Smooth muscle cell of the brain vasculature (primary cell): ENCODE measurements at places on chromosomes 12 and 14.

GRCh38 chr14:75249958-75250336 lies 28.7 kb upstream of the FOS start:
- DNase-seq: no peak

DNA sequence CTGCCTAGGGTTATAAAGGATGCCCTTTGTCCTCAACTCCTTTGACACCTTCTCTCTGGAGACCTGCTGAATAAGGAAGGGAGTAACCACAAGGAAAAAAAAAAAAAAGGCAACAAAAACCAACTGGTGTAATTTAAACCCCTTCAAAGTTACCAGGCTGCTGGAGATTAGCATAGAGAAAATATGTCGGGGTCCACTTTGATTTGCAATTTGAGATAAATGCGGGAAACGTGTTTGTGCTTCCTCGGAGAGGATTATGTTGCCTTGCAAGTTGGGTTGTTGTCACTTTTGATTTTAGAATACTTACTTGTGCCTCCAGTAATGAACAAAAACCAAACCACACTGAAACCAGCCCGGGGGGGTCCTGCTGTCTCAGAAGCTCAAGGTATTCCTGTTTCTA lies 200.2 kb upstream of the MYL2 start:
- DNase-seq: no peak

DNA sequence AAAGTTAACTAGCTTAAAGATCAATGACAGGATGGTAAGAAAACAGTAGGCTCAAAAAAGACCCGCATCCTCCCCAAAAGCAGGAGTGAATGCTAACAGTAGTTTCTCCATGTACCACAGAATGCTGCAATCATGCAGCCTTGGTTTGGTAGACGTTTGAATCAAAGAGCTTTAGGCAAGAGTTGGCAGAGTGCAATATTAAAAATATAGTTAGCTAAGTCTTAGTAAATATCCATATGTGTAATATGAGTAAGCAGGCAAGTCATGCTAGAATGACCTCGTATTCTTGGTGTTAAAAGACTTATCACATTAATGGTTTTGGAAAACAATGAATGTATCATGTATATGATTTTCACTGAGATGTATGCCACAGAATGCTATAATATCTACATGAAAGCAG lies 18.8 kb upstream of the KLRF1 start:
- DNase-seq: no peak

GRCh38 chr12:77504466-77504865 lies 326.2 kb upstream of the NAV3 start:
- DNase-seq: no peak

DNA sequence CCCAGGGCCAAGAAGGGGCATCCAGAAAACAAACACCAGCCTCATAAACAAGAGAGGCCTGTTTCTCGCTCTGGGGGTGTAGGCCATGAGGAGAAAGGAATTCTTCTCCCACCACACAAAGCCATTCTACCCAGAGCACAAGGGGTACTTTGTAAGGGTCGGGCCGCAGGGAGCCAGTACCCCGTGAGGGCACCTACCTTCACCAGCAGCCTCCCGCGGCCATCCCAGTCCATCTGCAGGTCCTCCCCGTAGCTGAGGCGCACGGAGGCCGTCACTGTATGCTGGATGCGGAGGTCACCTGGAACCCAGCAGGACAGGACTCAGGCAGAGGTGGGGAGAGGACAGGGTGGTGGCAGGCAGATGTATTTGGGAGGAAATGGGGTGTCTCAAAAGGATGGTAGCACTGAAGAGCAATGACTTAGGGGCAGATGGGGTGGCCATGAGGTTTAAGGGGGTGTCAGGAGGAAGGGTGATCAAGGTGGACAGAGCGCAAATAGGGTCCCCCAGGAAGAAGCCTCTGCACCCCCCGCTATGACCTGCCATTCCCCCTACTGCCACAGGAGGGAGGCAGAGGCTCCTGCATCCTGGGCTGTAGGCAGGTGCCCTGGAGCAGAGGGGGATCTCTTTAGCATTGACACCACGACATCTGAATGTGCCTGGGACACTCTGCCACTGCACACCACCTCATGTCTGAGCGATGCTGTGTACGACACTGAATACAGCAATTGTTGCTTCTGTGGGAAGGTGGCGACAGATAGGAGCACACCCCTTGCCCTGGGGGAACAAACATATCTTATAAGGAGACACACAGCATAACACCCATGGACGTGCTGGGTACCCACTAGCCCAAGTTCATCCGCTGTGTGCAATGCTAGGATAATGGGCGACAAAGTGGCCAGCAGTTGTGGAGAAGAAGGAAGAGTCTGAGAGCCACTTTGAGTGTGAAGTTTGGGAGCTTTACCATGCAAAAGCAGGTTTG lies 61.4 kb downstream of the VWF start:
- DNase-seq: no peak

DNA sequence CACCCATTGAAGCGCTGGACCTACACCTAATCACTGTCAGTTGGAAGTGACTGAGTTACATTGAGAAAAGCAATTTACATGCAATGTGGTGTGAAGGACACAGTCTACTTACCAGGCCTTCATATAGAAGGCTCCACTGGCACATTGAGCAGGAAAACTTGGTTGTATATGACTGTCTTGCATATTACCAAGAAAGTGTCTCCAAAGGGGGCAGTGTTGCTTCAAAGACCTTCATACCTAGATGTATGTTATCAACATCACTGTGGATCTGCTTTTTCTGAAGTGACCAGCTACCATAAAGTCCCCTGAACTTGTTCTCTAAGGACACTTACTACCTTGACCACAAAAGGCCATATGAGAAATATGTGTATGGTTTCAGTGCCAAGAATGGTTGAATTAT lies 64.1 kb downstream of the NELL2 start:
- no peak for DNase-seq

DNA sequence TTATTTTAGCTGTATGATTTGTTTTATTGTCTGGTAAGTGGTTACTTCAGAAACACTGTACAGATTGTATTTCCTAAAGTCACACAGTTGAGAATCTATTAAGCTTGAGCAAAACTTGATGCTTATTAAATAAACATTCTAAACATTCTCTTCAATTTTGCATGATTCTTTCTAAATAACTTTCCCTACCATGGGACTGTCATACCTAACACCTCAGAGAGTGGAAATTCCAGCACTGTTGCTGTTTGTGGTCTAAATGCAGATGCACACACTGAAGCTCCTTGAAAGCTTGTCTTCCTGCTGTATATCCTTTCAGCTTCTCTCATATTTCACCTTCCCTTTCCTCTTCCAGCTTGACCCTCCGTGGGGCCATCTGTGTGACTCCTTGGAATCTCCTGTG lies 392.0 kb downstream of the LRIG3 start:
- no peak for DNase-seq

DNA sequence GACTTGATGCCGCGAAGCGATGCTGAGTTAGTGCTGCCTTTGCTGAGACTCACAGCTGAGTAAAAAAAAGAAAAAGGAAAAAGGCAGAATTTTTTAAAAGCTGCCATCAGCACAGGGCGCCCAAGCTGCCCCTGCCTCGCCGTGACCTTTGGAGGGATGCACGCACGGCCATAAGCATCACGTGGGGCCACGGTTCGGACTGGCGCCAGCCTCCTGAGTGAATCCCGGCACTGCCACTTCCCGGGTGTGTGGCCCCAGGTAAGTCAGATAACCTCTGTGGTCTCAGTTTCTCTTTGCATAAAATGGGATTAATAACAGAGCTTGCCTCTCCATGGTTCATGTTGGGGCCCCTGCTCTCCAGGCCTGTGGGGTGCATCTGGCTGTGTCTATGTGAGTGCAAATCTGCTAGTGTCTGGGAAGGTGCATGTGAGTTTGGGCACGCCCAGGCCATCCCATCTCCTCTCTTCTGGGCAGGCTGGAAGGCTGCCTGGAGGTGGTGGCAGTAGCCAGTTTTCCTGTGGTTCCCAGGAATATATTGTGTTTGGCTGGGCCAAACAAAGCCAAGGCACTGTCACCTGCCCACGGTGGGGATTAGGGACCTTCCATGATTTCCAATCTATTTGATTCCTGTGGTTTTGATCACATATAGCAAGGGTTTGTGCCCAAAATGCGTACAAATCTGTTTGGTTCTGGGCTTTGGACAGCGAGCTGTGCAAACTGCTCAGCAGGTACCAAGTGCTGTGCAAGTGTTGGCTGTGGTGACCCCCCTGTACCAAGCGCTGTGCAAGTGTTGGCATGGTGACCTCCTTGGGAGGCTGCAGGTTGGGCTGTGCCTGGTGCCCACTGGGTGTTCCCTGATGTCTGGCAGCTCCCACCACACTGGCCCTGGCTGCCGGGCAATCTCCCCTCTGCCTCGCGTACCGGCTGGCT lies 43.5 kb upstream of the NCOR2 start:
- no peak for DNase-seq

- DNase-seq: no peak
These were observed 2.3 kb upstream of the ESPL1 start for GRCh38 chr12:53265783-53266182.

- no peak for DNase-seq
These were observed 52.7 kb downstream of the PPM1A start for GRCh38 chr14:60301685-60302084.

DNA sequence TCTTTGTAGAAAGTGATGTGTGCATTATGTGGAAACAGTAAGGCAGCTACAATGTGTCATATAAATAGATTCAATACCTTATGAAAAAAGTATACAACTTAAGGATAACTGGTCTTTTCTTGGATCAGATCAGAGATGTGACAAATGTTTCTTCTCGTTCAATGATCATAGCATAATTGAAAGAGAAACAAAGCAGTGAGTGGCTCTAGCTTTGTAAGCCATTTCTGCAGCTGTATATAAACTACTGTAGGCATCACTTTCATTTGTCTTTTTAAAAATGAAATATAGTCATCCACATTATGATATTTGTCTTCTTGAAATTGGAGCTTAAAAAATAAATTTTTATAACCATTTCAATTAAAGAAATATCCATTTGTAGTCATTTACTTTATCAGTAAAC lies 63.8 kb upstream of the LMO3 start:
- no peak for DNase-seq

DNA sequence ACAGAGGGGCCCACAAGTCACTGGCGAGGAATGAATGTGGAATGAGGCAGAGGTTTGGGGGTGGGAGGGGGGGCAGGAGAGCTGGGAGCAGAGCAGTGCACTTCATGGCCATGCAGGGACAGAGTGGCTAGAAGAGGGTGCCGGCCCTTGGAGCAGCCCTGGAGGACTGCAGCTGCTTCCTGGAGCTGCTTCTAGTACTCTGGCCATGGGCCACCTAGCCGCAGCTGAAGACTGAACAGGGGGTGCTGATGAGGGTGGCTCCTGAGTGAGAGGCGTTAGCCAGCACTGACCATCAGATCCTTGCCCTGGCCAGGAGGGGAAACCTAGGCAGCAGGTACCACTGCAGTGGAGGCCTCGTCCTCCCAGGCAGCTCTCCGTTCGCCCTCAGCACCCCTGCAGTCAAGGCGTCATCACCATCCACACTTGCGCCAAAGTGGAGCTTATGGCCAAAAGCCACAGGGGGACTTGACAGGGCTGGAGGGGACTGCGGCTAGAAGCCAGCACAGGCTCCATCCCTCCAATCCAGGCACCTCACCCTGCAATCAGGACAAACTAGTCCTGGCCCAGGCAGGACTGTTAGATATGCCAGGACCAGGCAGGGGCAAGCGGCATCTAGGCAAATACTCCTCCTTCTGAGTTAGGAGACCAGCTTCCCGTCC lies 16.4 kb downstream of the OTUB2 start:
- DNase-seq: no peak

GRCh38 chr12:106981788-106982187 lies 5.2 kb downstream of the MTERF2 start:
- no peak for DNase-seq

DNA sequence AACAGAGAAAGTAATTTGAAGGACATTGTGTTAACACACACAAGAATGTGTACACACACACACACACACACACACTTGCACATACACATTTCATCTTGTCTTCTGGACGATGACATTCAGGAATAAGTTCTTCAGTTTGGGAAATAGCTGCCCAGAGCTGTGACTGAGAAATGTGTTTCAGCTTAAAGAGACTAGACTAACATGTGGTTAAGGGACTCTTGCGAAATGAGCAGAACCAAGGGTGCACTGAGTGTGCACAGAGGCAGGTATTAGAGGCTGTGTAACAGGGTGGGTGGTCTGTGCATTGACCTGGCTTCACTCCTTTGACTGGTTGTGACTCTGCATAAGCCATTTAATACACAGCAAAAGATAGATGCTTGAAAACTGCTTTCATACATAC lies 29.4 kb upstream of the KCNA5 start:
- no peak for DNase-seq

GRCh38 chr14:24565766-24566165 lies 10.3 kb downstream of the CTSG start:
- DNase-seq: no peak
